Tibial nerve (tissue), 4 donors: ENCODE measurements at places on chromosomes 6 and 20.

DNA sequence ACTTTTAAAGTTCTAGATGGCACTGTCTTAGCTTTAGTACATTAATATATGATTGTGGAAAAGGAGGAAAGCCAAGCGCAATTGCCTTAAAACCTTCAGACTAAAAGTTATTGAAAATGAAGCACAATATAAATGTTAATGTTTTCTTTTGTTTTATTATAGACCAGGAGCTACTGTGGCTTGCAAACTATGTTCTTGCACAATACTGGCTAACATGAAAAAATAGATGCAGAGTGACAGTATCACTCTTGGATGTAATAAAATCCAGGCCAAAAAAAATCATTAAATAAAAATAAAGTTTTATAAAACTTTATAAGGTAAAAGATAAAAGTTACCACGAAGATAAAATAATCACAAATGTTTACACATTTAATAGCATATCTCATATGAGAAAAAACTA lies 18.3 kb upstream of the PLN start:
- peaks cover 28% of the 10 kb centered on the region for H3K4me1 ChIP-seq
- no peak overlapping the region for H3K4me3 ChIP-seq
- H3K27me3 ChIP-seq: no peaks in the 10 kb centered on the region
- H3K27ac ChIP-seq: no peak overlapping the region

GRCh38 chr20:63843778-63844177 lies 12.7 kb upstream of the ZBTB46 start:
- no peaks in the 10 kb centered on the region for H3K4me1 ChIP-seq
- no peak overlapping the region for H3K4me3 ChIP-seq
- no peaks in the 10 kb centered on the region for H3K36me3 ChIP-seq

DNA sequence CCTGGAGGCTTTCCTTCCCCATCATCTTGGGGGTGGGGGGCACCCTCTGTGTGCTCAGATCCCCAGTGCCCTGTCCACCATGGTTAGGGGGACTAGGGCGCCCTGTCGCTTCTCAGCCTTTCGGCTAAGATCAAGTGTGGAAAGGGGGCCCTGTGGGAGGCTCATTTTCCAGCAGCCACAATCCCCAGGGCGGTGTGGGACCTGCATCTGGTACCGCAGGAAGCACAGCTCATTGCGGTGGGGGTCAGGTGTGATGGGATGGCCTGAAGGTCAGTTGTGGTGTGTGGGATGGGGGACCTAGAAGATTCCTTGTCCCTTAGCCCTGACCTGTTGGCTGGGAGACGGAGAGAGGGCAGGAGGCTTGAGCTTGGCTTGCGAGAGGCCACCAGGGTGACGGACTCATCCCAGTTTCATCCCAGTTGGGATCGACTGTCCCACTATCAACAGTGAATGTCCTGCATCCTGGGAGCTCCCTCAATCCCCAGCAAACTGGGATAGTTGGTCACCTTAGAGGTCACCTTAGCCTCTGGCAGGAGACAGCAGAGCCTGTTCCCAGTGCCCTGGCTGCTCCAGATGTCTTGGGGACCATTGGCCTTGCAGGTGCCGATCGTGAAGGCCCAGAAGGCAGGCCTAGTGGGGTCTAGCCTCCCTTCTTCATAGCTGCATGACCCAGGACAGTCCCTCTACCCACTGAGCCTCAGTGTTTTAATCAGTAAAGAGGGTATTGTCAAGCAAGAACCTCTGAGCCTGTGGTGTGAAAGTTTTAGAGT lies 64.5 kb upstream of the PMEPA1 start:
- no peaks in the 10 kb centered on the region for H3K27me3 ChIP-seq
- no peaks in the 10 kb centered on the region for H3K4me1 ChIP-seq
- H3K4me3 ChIP-seq: no peak overlapping the region
- no peaks in the 10 kb centered on the region for H3K36me3 ChIP-seq

- no peaks in the 10 kb centered on the region for H3K36me3 ChIP-seq
- H3K27ac ChIP-seq: no peak overlapping the region
- H3K4me3 ChIP-seq: no peak overlapping the region
- no peaks in the 10 kb centered on the region for H3K27me3 ChIP-seq
- DNase-seq: no peak
These were observed 25.8 kb downstream of the EPB41L1 start for GRCh38 chr20:36180323-36180722.

GRCh38 chr20:55283889-55284288 lies 721.4 kb downstream of the CBLN4 start:
- no peak overlapping the region for H3K4me3 ChIP-seq
- H3K36me3 ChIP-seq: no peaks in the 10 kb centered on the region
- H3K4me1 ChIP-seq: no peaks in the 10 kb centered on the region

- no peaks in the 10 kb centered on the region for H3K27me3 ChIP-seq
- H3K36me3 ChIP-seq: peaks cover 31% of the 10 kb centered on the region
- no peak overlapping the region for H3K4me3 ChIP-seq
These were observed 3.7 kb downstream of the MRPS18A start for GRCh38 chr6:43683708-43684455.

- no peak overlapping the region for H3K4me3 ChIP-seq
- no peaks in the 10 kb centered on the region for H3K4me1 ChIP-seq
- H3K27me3 ChIP-seq: no peaks in the 10 kb centered on the region
- H3K27ac ChIP-seq: no peak overlapping the region
- H3K36me3 ChIP-seq: peaks cover 92% of the 10 kb centered on the region
These were observed 37.4 kb downstream of the MDN1 start for GRCh38 chr6:89782222-89782621.

DNA sequence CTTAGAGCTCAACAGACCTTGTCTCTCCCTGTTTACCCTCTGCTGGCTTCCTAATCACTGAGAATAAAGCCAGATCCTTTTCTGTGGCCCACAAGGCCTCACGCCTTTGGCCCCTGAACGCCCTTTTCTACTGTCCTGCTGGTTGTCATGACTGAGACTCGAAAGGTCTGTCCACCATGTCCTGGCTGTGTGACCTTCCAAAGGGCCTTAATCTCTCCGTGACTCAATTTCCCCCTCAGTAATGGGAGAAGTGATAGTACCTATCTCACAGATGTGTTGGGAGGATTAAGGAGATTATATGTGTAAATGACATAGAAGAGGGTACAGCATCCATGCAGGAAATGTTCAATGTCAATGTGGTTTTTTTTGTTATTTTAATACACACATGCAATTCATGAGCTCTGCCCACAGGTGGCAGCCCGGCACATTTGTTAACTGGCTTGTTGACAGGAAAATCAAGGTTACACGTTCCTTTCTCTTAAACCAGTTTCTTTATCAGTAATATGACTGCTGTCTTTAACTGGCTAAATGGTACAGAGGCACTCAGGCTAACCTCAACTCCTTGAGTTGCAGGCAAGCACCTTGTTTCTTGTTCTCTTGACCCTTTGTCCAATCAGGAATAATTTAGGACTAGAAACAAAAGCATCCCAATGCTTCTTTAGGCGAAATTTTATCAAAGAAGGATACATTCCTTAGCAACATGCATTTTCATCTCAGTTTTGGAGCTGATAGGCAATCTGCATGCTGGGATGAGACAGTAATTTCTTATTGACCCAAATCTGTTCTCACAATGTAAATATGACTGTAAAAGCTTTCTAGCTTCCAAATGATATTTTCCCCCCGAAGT lies 16.6 kb downstream of the SLC22A1 start:
- H3K4me1 ChIP-seq: peaks cover 4% of the 10 kb centered on the region
- H3K36me3 ChIP-seq: no peaks in the 10 kb centered on the region
- DNase-seq: peak; percentile 57
- H3K4me3 ChIP-seq: no peak overlapping the region

DNA sequence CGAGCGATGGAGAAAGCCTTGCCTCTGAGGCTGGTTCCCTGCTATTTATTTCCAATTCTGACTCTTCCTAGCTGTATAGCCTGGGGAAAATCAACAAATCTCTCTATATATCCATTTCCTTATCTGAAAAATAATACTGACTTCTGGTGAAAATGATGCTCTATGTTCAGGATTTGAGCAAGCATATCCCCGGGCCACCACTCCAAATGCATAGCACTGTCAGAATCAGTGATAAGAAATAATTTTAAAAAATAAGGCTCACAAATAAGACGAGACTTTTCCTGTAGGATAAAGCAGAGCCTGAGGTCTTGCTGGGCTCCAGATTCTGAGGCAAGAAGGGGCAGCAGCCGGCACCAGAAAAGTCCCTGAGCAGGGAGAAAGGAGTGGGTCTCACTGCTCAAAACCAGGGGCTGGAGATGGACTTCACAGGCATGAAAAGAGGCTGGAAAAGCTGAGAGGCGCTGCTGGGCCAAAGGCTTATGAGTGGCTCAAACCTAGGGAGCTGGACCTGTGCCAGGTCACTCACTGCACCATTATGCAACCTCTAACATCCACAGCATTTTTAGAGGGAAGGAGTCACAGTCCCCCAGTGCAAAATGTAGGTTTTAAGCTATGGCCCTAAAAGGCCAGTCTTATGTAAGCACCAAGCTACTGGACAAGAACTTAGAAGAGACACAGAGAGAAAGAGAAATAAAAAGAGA lies 48.1 kb upstream of the SLC17A4 start:
- DNase-seq: no peak
- H3K4me3 ChIP-seq: no peak overlapping the region
- H3K27ac ChIP-seq: no peak overlapping the region
- H3K27me3 ChIP-seq: no peaks in the 10 kb centered on the region
- H3K4me1 ChIP-seq: no peaks in the 10 kb centered on the region

DNA sequence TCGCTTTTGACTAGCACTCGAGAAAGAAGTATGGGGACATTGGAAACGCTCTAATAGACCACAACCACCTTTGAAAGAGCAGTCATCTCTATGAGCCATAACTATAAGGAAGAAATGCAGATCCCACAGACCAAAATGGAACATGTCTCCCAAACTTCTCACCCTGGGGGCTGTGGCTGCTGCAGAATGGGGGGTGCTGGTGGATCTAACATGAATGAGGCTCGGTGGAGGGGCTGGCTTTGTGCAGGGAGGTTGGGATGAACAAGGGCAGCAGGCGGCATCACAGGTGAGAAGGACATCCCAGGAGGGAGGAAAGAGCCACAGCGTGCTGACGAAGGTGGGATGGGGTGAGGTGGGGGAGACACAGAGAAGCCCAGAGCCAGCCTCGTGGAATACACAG lies 10.5 kb upstream of the CCR6 start:
- no peaks in the 10 kb centered on the region for H3K4me1 ChIP-seq
- H3K4me3 ChIP-seq: no peak overlapping the region
- H3K36me3 ChIP-seq: no peaks in the 10 kb centered on the region
- peaks cover 10% of the 10 kb centered on the region for H3K27me3 ChIP-seq
- no peak overlapping the region for H3K27ac ChIP-seq
- DNase-seq: no peak

DNA sequence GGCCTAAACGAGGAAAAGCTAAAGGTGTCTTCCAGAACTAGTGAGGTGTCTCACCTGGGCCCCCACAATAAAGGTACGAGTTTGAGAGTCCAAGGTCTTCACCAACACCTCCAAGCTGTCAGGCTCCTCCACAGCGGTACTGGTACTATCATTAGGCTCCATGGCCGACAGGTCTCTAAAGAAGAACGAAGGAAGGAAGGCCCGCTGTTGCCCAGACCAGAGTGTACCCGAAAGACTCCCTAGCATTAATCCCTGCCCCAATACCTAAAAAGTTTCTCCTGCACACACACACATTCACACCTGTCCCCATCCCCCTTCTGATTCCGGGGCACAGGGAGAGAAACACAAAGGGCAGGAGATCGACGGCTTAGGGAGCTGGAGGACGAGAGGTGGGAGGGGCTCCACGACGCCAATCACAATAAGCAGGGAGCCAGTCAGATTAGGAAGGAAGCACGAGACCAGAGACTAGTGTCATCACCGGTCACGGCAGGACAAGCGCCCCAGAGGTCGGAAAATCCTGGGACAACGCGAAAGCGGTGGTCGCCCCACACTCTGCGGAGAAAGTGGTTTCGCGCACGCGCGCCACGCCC lies 764 bp downstream of the BAG6 start:
- peaks cover 44% of the 10 kb centered on the region for H3K36me3 ChIP-seq
- H3K4me3 ChIP-seq: peak overlapping the region; percentile 76
- H3K4me1 ChIP-seq: no peaks in the 10 kb centered on the region
- H3K27me3 ChIP-seq: no peaks in the 10 kb centered on the region
- H3K27ac ChIP-seq: peak overlapping the region; percentile 99

DNA sequence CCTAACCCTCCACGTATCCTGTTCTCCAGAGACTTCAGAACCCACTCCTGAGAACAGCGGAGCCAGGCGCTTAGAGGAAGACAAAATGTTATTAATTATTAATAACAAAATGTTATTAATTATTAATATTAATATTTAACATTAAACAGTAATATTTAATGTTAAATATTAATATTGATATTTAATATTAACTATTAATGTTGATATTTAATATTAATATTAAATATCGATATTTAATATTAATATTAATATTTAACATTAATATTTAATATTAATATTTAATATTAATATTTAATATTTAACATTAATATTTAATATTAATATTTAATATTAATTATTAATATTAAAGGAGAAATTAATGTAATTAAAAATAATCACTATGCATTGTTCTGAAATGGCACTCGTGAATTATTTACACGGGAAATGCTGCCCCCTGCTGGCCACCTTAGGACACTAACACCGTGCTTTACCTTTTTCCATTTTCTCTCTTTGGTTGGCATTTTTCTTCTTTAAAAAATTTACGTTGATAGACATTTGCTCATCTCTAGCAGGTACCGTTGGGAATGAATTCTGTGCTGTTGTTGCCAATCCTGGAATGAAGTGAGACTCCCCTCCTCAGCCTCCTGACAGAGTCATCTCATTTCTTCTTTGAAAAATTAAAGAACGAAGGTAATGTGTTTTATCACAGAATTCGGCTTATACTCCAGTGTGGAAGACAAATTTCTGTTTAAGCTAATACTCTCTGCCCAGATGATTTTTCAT lies 7.5 kb upstream of the GGTLC1 start:
- H3K4me3 ChIP-seq: no peak overlapping the region
- no peaks in the 10 kb centered on the region for H3K36me3 ChIP-seq
- peak; percentile 37 for DNase-seq
- no peaks in the 10 kb centered on the region for H3K4me1 ChIP-seq
- H3K27ac ChIP-seq: no peak overlapping the region
